ENCODE measurements at places on chromosomes 5 and 9.

GRCh38 chr9:24817756-24818155, 272.1 kb upstream of the IZUMO3 start:
- no peak for DNase-seq

DNA sequence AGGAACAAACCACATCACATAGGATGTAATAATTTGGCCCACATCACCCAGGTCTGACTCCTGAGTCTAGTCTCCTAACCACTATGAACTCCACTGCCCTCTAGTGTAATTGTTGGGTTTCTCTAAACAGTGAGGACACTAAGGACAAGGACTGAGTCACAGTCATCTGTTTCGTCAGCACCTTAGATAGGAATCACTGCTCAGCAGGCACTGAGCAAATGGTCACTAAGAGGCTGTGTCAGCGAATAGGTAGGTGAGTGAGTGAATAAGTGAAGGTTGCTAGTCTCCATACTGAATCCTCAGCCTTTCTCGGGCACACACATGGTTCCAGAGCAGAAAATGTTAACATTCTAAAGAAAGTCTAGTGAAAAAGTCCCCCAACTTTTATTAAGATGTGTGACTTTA, 278.6 kb downstream of the SPOCK1 start:
- no peak for DNase-seq

DNA sequence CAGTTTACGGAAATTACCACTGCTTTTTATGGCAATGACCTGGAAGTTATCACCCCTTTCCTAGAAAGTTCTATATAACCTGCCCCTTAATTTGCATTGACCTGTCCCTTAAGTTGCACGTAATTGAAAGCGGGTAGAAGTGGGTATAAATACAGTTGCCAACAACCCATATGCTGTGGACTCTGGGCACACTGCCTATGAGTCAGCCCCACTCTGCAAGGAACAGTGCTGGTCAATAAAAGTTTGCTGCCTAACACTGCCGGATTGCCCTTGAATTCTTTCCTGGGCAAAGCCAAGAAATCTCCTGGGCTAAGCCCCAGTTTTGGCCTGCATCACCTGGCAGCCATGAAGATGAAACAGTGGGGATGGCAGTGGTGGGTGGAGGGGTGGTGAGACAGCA, 23.9 kb upstream of the CLPTM1L start:
- no peak for DNase-seq

DNA sequence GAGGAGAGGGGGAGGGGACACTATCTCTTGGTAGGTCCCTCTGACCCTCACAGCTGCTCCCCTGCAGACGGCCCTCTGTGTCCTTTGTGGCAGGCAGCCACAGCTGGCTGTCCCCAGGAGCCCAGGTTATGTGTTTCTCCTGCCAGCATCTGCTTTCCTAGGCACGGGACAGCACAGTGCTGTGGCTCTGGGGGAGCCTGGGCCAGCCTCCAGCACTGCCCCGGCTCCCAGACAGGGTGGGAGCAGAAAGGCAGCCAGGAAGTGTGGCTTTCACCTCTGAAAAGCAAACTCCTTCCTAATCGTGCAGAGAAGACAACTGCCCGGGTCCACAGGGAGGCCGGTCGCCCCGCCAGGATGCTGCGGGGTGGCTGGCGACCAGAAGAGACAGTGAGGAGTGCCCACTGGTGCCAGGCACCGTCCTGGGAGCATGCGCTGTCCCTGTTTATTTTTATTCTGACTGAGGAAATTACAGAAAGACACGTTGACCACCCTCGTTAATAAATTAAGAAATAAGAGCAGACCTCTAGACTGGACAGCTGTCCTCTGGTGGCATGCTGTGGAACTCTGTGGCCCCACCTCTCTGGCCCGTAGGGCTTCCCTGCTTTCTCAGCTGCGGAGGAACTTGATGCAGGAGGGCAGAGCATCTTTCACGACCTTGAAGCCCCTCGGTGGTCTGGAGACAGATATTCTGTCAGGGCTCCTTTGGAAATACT, 240.3 kb downstream of the FANCC start:
- DNase-seq: no peak

DNA sequence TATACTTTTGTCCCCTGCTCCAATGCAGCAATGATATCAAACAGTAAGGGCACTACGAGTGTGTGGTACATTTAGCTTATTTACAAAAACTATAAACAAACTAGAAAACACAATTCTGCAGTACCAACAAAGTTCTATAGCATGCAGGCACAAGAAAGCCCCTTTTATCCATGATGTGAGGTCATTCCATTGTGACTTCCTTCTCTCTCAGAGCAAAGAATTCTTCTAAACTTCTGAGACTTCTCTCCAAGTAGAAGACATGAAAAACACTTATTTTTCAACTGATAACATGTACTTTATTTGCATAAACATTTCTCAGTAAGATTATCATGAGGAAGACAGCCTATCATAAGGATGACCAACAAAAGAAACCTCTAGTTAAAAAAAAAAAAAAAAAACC, 569.8 kb downstream of the TLE1 start:
- DNase-seq: no peak

DNA sequence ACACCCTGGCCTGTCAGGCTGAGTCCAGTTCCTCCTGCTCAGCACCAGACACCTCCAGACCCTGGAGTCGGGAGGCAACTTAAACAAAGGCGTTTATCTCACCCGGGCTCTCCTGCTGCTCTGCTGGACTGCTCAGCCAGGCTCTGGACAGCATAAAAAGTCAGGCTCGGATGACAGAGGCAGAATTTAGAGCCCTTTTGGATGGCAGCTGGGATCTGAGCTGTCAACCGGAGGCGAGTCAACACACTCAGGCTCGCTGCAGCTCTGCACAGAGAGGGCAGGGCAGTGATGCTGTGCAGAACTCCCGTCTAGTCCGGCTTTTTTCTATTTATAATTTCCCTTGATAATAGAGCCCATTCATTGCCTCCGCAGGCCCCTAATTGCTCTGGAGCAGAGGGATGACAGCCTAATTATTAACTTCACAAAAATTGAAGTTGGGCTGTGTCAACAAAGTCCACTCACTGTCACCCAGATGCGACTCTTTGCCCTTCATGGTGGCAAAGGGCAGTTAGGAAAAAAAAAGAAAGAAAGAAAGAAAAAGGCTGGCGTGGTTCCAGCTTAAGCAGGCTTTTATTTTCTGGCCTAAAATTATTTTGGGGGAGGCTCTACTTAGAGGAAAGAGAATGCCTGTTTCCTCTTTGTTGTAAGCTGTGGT, 37.6 kb downstream of the STC2 start:
- DNase-seq: no peak

DNA sequence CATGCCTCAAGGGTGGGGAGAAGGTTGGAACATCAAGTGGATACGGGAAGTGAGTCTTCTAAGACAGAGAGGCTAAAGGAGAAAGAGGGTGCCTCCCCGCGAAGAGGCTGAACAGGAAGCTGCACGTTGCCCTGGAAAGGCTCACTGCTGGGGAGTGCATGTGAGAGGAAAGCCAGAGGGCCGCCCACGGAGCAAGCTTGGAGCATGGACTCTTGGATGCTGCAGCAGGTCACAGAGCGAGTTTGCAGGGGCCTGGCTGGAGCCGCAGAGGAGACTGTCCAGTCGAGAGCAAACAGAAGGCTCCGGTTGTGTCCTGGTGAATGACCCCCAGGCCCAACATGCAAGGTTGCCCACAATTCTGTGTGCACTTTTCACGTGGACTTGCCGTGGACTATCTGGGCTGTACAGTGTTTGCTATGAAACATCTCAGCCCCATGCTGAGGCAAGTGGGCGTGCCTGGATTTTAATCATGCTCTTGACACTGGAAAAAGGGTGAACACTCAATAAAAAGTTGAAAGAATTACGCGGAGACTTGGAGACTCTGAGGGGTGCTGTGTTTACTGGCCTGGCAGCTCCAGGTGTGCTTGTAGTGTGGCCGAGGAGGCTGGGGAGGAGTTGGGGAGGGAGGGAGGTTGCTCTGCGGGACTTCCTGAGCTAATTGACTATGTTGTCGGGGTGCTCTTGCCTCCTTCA, 54.5 kb upstream of the GARNL3 start:
- no peak for DNase-seq

DNA sequence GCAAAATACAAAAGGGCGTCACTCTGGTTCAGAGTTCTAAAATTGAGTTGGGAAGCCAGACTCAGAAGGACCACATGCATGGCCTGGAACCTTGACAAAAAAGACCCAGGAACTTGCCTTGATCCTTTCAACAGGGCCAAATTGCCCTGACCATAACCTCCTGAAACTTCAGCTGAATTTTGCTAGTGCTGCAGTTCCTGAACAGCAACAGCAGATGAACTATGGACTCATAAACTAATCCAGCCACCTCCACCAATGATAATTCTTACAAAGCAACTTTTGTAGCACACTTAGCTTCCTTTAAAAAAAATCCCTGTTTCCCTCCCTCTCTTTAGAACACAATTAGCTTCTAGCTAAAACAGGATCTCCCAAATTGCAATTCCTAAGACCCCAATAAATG, 155.9 kb downstream of the MAT2B start:
- DNase-seq: no peak

- DNase-seq: no peak
Observed at GRCh38 chr5:134127376-134127861, 12.9 kb downstream of the TCF7 start.

DNA sequence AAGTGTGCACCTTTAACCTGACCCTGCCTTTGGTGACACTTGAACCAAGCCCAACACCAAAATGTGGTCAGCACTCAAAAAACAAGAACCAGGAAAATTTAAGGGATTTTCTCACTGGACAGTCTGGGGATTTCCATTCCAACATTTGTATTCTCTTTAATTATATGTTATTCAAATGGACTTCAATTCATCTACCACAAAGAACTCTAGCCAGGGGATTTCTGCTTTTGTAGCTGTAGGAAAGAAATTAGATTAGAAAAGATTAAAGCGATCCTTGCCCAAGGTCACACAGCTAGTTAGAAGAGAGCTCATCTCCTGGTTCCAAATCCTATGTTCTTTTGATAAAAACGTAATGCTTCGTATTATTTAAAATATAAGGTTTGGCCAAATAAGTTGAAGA, 94.8 kb upstream of the JAK2 start:
- no peak for DNase-seq

DNA sequence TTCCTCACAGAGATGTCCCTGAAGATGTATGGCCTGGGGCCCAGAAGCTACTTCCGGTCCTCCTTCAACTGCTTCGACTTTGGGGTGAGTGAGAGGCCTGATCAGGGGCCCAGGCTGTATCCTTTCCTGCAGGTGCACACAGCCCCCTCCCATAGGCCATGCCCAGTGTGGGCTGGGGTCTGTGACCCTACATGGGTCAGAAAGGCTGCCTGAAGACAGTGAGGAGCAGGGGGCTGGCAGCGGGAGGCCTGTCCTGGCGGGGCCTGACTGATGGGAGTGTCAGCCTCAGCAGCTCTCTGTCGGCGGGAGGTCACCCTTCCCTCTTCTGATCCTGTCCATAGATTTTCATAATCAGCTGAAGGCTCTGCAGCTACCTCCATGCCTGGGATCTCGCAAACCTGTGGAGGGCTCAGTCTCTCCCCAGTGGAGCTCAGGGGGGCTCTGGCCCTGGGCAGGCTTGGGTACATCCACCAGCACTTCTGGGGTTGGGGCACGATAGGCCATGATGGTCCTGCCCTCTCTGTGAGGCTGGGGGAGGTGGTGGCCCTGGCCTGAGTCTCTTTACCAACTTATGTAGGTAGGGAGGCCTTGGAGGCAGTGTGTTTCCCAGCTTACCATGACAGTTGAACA, 98.5 kb downstream of the CACNA1B start:
- no peak for DNase-seq

GRCh38 chr9:19720377-19720776, 68.5 kb downstream of the SLC24A2 start:
- DNase-seq: no peak

GRCh38 chr5:164649266-164649665, 1143.8 kb downstream of the MAT2B start:
- DNase-seq: no peak

DNA sequence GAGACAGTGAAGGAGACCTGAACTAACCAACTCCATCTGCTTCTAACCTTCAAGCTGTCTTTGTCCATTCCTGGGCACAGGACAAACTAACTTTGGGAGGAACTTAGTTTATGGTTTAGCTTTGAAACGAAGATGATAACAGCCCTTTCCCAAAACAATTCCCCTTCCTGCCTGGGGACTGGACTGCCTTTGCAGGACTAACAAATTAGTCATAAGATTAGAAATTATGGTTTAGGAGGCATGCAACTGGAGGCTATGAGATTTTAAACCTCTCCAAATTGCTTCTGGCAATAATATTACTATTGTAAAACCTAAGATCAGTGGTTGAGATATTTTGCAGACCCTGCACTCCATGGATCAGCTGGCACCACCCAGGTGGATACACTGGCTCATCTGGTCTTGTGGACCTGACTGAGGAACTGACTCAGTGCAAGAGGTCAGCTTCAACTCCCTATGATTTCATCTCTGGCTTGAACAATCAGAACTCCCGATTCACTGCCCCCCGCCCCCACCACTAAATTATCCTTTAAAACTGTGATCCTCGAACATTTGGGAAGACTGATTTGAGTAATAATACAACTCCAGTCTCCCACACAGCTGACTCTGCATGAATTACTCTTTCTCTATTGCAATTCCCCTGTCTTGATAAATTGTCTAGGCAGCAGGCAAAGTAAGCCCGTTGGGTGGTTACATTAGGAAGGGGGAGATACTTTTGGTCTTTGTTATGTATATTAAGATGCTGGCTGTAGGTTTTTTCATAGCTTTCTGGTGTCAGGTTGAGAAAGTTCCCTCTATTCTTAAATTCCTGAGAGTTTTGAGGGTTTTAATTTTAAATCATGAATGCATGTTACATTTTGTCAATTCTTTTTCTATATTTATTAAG, 213.3 kb downstream of the TSSK1B start:
- DNase-seq: no peak

DNA sequence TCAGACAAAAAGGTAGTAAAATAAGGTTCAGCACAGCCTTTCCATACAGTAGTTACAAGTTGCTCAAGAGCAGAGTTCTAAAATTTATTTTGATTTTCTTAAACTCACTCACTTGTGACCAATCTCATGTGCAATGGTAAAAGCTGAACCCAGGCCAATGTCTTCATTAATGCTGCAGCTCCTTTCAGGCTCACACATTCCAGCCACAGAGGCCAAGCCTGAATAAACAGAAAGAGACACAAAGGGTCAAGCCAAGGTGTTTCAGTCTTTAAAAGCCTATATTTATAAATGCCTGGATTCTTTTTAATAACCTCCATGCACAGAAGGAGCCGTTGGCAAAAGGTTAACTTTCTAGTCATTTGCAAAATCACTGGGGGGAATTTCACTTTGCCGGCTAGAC, 152.5 kb downstream of the ADAMTS6 start:
- DNase-seq: no peak

GRCh38 chr5:132295505-132296411, 1.6 kb downstream of the SLC22A4 start:
- no peak for DNase-seq

DNA sequence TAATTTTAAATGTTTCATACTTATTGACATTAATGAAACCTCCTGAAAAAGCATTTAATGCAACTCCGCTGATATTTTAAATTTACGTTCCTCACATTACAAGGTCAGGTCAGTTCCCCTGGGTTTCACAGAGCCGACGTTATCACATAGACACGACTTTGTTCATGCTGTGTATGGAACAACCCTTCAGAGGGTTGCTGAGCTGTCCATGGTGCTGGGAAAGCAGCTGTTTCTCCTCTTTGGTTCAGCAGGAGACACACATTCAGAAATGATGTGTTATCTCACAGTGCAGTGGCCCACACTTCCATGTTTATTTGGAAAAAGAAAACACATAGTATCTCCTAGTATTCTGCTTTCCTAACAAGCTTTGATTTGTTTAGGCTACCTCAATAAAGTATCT, 53.5 kb downstream of the PPP2R2B start:
- no peak for DNase-seq
